ENCODE measurements at places on chromosomes 5 and 9.

DNA sequence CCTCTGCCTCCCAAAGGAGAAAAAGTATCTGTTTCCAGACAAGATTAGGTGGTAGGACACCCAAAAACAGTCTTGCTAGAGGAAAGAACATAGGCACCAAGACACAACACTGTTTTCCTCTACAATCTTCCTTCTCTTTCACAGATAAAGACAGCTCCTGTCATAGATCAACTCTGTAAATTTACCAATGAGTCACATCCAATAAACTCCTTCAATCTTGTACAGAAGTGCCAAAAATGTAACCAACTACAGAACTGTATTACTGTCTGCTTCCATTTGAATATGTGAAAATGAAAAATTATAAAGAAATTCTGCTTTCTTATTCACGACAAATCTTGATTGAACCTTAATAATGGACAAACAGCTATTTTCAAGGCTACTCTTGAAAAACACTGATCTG is 286.9 kb downstream of the PLK2 start:
- DNase-seq = no peak

DNA sequence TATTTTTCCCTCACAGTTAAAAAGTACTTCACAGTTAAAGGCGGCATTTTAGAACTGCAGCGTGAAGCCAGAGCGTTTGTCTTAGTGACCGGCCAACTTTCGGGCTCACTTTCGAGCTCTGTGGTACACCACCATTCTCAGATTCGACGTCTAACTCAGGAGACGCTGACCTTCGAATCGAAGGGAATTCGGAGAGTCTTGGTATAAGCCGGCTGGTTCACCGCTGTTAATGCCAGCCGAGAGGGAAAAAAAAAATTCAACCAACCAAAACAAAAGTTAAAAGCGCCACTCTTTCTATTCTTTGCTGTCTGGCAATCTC is 544 bp upstream of the SNX24 start:
- DNase-seq = peak; percentile 10

DNA sequence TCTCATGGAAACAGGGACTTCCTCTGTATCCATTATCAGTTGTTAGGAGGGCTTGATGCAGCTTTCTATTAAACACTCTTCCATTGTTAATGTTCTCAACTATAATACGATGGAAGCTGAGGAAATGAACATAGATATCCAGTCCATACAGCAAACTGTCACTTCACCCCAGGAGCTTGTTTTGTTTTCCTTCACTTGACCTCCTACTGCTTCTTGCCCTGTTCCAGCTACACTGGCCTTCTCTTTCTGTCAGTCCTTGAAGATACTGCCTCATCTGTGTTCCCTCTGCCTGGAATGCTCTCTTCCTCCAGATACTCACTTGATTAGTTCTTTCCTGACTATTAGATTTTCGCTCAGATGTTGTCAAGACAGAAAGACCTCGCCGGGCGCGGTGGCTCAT is 17.1 kb downstream of the CTNNA1 start:
- DNase-seq = no peak

- DNase-seq = peak; percentile 64
Observed at GRCh38 chr9:6598249-6598725, 47.2 kb downstream of the GLDC start.

GRCh38 chr5:96473155-96473554 is 40.1 kb upstream of the PCSK1 start:
- no peak for DNase-seq

DNA sequence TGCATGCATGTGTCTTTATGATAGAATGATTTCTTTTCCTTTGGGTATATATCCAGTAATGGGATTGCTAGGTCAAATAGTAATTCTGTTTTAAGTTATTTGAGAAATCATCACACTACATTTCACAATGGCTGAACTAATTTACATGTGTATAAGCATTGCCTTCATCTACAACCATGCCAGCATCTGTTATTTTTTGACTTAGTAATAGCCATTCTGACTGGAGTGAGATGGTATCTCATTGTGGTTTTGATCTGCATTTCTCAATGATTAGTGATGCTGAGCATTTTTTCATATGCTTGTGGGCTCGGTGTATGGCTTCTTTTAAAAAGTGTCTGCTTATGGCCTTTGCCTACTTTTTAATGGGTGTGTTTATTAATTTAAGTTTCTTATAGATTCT is 102.3 kb upstream of the CCDC112 start:
- DNase-seq = no peak

GRCh38 chr9:30116673-30117217 is 2267.7 kb upstream of the ACO1 start:
- DNase-seq = no peak

GRCh38 chr5:55232985-55233928 is at the start of gene CCNO:
TSS of gene CCNO (minus strand) at chr5:55233608. CDS start at chr5:55233523, 85 bp downstream.
- peak; percentile 63 for DNase-seq

DNA sequence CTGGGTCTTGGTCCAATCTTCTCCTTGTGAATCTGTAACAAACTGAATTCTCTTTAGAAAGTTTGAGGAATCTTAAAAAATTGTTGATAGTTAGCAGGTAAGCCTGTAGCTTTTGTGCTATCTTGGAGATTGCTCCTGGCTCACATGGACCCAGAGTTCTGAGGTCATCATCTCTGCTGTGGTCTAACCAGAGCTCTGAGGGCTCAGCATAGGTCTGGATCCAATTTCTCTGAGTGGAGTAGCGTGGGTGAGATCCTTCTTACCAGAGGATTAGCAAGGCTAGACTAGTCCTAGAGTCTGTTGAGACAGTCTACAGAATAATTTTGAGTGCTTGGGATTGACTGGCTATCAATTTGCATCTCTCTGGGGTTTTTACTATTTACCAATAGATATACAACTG is 60.5 kb upstream of the IL6ST start:
- no peak for DNase-seq

GRCh38 chr5:173565491-173566072 is 50.9 kb downstream of the BOD1 start:
- no peak for DNase-seq

DNA sequence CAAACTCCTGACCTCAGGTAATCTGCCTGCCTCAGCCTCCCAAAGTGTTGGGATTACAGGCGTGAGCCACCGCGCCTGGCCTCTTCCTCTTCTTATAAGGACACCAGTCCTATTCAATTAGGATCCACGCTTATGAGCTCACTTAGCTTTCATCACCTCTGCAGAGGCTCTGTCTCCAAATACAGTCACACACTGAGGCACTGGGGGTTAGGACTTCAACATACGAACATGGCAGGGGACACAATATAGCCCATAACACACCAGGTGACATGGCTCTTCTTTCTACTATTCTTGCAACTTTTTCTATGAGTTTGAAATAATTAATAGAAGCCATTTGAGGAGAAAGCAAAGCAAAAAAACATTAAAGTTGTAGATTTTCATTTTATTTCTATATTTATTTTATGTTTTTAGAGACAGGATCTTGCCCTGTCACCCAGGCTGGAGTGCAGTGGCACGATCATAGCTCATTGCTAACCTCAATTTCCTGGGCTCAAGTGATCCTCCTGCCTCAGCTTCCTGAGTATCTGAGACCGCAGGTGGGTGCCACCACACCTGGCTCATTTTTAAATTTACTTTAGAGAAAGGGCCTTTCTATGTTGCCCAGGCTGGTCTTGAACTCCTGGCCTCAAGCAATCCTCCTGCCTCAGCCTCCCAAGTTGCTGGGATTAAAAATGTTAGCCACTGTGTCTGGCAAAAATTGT is 6.0 kb upstream of the PRRT1B start:
- peak; percentile 28 for DNase-seq

DNA sequence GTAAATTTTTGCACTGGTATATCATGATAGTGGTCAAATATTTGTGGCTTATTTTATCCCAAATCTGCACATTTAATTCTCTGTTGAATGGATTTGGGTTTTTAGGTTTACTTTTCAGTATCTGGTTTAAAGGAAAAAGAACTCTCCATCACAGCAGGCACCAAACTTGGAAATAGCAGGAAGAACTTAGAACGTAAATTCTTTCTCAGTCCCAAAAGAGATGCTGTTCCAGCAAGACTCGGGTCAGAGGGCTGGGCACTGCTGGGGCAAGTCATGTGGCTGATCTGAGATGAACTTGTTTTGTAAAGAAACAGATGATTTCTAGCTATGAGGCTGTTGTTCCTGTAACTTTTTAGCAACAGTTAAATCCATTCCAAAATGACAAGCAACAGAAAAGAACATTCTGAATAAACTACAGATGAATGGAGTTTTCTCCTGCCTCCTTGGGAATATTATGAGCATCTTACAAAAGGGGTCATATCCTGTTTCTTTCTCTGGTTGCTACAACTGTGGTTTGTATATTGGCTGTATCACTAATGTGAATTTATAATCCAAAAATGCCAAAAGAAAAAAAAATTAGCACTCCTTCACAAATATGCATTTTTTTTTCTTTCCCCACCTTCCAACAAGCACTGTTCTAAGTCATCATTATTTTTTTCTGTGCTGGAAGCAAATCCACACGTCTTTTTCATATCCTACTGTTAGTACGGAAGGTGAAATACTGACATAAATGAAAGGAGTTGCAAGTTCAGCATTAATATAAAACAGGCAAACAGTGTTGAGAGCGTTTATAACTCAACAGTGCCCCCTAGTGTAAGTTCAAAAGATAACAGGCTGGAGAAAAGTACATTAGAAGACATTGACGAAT is 31.1 kb downstream of the OR2K2 start:
- DNase-seq = no peak

GRCh38 chr5:84729326-84729725 is 344.6 kb upstream of the EDIL3 start:
- DNase-seq = no peak

- DNase-seq = peak; percentile 17
Observed at GRCh38 chr9:38622288-38622674, 1.9 kb upstream of the ANKRD18A start.

DNA sequence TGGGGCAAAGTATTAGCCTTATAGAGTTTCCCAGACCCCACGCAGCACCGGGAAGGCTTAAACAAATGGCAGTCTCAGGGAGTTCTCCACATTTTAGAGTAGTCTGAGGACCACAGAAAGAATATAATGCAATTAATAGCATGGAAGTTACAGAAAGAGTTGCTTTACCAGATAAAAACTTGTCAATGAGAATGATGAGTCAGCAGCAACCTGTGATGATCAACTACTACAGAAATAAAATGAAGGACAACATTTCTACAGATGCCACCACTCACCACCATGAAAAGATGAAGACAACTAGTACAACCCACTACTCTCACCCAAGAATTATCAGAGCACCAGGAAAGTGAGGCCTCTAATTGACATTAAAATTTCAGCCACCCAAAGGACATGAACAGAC is 120.7 kb downstream of the NR2F1-AS1 start:
- DNase-seq = no peak

DNA sequence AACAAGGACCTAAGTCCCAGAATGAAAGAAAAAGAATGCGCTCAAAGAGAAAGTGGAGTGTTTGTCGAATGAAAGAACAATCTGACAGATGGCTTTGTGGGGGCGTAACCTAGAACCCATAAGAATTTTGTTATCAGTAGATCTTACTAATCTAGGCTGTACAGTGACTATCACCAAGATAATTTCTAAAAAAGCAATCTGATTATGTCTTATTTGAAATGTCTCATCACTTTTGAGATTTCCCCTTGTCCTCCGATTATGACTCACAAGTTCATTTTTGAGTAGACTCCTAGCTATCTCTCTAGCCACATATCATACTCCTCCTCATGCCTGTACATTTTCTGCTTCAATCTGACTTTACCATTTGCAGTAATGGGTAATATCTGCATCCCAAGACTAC is 135.6 kb upstream of the SMARCA2 start:
- DNase-seq = peak; percentile 66

- DNase-seq = no peak
Observed at GRCh38 chr5:145917288-145917687, 19.1 kb upstream of the SH3RF2 start.

- no peak for DNase-seq
Observed at GRCh38 chr5:51394609-51395008, 11.4 kb downstream of the ISL1 start.

DNA sequence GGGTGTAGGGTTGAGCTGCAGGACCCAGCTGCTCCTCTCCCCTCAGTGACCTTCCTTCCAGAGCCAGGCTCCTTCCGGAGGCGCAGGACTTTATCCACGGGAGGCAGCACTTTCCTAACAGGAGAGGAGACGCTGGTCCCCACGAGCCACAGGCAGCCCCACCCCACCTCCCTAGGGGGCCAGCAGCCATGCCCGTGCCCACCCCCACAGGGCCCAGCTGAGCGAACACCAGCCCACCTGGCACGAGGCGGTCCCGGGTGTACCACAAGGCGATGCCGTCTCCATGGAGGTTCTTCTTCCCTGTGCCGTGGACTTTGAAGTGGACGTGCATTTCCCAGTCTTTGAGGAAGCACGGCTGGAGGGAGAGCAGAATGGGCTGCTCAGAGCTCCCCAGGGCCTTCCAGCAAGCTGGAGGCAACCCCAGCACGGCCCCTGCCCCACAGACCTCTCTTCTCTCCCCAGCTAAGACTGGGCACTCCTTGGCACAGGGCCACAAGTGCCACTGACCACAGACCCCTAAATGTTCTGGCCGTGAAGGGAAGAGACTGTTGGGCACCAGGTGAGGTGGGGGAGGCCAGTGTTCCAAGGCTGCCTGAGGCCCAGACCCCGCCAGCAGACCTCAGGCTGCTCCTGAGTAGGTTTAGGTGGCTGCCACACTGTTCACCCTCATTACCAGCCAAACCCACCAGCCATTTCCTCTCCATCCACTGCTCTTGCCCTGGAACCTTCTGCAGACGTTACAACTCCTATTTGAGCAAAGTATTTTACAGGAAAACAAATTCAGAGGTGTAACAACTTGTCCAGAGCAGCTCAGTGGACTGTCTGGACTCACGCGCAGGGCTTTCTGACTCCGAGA is 13.0 kb downstream of the LMAN2 start:
- no peak for DNase-seq

GRCh38 chr5:169706758-169707450 is 69.8 kb downstream of the DOCK2 start:
- no peak for DNase-seq

DNA sequence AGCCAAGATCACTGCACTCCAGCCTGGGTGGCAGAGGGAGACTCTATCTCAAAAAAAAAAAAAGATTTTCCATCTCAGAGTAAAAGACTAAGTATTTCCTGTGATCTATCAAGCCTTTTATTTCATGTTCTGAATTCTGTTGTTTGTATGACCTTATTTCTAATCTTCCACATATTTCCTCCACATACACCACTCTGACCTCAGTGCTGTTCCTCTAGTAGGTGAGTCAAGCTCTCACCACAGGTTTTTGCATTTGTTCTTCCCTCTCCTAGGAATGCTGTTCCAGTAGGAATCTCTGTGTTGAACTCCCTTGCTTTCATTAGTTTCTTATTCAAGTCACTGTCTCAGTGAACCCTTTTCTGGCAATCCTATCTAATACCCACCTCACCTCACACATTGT is 68.1 kb downstream of the INVS start:
- DNase-seq = no peak

Data from activated naive CD4-positive, alpha-beta T cell treated with anti-CD3 and anti-CD28 coated beads for 36 hours (primary cell).